CD4-positive, alpha-beta memory T cell (primary cell): ENCODE measurements at places on chromosomes 6 and 20. TPM values are rescaled to one million over a fixed set of nuclear protein-coding genes. Genes with fewer than 3 reads are reported as not detected.

Gene COL20A1
- 0.11 TPM for total RNA-seq

Gene TGM3
- not detected for total RNA-seq

Gene STX11
- 6.2 TPM for total RNA-seq

Gene POU3F2
- total RNA-seq: not detected

Gene DDX43
- 1.9 TPM for total RNA-seq

Gene SAPCD1
- total RNA-seq: 2.7 TPM

Gene BPIFB4
- not detected for total RNA-seq

Gene PHACTR3
- total RNA-seq: not detected

Gene TNNC2
- not detected for total RNA-seq

Gene FGD2
- total RNA-seq: 1.5 TPM

Gene FAM209B
- 2.2 TPM for total RNA-seq

Gene LINC00237
- total RNA-seq: not detected

Gene DLL1
- total RNA-seq: 3.4 TPM

Gene DDX27
- total RNA-seq: 60.4 TPM

Gene MOXD1
- not detected for total RNA-seq

DNA sequence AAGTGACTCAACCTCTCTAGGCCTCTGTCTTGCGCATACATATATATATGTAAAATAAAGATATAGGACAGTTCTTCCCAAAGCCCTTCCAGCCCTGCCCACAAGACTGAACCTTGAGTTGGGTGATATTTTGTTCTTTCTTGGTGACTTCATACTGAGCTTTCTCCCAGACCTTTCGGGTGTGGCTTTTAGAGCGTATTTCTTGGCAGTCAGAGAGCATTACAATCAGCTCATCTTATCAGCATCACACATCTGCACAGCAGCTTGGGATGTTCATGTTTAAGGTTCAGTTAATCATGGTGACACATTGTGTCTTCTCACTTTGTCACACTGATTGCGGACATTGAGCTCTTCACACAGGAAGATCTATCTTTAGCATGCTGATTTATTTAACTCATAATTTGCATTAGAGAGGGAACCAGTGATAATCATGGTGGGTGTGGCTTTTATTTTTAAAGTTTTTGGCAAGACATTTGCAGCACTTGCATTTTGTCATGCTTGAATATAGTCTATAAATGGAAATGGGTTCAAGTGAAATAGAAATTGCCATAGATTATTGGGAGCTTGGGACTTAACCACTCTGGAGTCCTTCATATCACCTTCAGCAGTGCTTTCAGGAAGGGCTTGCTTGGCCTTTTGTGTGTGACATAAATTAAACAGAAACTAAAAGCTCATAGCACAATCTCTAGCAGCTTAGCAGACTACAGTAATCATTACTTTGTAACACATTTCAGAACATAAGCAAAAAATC is 8.3 kb downstream of the KIF3B start:
- peak; percentile 39 for DNase-seq

DNA sequence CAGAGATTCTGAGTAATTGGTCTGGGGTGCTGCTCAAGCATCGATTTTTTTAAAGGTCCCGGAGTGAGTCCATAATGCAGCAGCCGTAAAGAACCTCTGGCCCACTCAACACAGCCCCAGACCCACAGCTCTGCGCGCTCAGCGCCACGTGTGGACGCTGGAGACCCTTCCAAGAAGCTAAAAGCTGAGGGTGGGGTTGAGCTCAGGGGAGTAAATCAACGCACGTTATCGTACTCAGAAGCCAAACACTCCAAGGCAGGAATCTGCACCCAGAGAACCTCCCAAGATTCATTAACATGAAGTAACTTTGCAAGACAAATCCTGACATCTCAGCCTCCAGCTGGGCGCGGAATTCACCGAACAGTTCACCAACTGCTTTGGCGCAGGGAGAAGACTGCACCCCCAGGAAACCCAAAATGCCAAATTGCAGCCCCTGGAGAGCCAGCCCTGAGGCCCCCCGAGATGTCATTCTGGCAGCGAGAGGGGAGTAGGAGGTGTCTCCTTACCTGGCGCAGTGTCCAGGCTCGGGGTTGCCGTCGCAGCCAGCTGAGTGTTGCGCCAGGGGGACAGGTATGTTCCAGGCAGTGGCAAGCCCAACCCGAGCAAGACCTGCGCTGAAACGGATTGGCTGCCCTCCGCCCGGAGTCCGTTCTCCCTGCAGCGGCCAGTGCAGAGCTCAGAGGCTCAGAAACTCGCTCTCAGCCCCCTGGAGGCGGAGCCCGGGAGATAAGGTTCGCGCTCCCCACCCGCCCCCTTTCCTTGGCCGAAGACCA is at the start of gene COL21A1:
Gene COL21A1, minus strand, starts transcription at position 700 of the 773 bp plus-strand sequence. CDS start 64,962 bp downstream, outside the sequence.
- DNase-seq: no peak

DNA sequence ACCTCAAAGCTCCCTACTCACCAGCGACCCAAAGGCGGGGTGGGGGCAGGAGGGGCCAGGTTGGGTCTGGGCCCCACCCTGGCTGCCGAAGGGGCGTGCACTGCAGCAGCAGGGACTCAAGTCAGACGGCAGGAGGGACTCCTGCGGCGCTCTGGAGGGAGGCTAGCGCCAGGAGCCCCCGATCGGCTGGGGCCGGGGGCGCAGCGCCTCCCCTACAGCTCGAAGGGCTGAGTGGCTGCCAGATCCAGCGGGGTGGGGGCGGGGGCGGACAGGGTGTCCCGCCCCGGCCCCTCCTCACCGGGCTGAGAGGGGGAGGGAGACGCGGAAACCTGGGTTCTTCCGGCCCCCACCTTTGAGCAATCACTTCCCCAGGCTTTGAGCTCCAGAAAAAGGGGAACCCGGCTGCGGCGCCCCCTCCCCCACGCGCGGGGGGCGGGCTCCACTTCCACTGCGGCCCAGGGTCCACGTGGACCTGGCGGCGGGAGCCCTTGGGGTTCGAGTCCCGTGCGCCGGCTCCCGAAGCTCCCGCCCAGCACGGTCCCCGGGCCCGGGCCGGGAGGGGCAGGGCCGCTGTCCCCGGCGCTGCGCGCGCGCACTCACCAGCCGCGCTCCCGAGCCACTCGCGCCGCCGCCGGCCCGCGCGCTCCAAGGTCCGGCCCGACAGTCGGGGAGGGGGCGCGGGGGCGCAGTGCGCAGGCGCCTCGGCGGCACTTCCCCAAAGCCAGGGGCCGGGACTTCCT is at the start of gene RGS19:
Gene RGS19, minus strand, starts transcription at position 246 of the 740 bp plus-strand sequence. CDS start 2,632 bp downstream, outside the sequence.
- DNase-seq: peak; percentile 64

GRCh38 chr6:117495425-117495824 is 13.0 kb downstream of the DCBLD1 start:
- no peak for DNase-seq

DNA sequence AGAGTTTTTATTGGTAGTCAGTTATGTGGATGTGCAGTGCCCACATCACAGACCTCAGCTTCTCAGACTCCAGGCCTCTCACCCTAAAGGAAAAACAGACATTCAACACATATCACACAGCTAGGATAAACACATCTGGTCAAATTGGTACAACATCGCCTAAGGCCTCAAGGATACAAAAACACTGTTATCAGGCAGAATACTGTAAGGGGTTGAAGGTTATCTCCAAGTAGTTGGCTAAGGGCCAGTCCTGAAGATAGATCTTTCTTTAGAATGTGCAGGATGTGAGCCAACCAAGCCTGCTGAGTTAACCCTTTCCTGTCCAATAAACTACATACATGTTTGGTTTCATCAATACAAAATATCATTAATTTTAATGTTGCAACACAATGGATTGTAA is 308.4 kb upstream of the GJE1 start:
- DNase-seq: no peak

- no peak for DNase-seq
Observed at GRCh38 chr6:66553441-66553840, 846.4 kb upstream of the EYS start.

DNA sequence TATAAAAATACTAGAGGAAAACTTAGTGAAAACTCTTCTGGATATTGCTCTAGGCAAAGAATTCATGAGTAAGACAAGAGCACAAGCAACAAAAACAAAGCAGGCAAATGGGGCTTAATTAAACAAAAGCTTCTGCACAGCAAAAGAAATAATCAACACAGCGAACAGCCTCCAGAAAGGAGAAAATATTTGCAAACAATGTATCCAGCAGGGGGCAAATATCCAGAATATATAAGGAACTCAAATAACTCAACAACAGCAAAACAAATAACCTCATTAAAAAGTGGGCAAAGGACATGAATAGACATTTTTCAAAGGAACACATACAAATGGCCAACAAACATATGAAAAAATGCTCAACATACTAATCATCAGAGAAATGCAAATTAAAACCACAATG is 17.1 kb upstream of the HECA start:
- DNase-seq: no peak

- DNase-seq: no peak
Observed at GRCh38 chr6:132188556-132189264, 212.6 kb downstream of the MOXD1 start.

GRCh38 chr6:43845646-43846045 is 75.6 kb downstream of the VEGFA start:
- no peak for DNase-seq

DNA sequence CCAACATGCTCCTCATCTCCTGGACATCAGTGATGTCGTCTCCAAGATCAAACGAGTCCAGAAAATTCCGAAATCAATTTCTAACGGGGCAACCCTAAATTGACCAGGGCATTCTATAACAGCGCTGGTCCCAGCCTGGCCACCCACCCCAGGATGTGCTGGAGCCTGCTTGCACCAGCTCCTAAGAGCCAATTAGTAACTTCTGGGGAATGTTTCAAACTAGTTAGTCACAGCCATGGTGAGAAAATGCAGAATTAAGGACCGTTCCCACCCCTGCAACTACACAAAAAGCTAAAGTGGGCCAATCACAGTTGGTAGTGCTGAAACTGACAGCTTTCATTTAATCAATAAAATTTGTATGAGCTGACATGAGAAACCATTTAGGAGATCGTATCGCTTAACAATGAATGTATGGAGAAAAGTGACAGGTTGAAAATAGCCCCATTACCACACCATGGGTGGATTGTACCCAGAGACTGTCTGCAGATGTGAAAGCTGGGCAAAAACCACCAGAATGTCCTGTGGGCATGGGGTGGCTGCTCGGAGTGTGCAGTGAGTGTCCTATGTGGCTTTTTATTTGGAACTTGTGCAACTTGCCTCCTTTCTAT is 165.7 kb upstream of the AFDN start:
- DNase-seq: no peak

GRCh38 chr6:129599467-129599866 is 110.5 kb downstream of the ARHGAP18 start:
- no peak for DNase-seq

GRCh38 chr6:90934081-90934480 is 347.2 kb upstream of the MAP3K7 start:
- DNase-seq: no peak

DNA sequence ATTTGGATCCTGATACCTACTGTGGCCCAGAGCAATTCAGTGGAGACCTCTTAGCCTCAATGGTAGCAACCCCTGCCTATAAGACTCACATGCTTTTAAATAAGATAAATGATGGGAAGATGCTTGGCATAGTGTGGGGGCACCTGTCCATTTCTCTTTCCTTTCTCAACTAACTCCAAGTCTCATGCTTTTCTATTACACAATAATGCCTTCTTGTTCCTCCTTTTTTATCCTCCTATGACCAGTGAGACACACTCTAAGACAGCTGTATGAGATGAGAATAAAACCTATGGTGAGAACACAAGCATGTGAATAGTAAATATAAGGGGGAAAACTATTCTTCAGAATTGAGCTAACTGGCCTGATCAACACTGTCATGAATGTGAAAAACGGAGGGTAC is 147.0 kb upstream of the STXBP5 start:
- no peak for DNase-seq

- no peak for DNase-seq
Observed at GRCh38 chr6:137756788-137757187, 110.3 kb upstream of the TNFAIP3 start.

DNA sequence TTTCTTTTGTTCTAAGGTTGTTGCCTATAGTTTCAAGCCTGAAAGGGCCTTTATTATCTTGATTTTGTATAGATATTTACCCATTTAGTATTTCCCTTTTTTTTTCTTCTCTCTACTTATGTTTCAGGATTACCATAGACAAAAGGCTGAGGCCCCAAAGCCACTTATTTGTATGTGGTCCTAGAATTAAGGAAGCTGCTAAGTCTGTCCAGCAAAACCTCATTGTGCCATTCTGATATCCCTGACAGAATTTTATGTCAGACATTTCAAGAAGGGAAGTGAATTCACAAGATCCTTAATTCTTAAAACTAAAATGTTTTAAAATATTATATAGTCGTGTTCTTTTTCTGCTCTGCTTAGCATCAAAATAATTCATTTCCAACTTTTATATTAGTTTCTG is 6.9 kb downstream of the HAO1 start:
- no peak for DNase-seq

DNA sequence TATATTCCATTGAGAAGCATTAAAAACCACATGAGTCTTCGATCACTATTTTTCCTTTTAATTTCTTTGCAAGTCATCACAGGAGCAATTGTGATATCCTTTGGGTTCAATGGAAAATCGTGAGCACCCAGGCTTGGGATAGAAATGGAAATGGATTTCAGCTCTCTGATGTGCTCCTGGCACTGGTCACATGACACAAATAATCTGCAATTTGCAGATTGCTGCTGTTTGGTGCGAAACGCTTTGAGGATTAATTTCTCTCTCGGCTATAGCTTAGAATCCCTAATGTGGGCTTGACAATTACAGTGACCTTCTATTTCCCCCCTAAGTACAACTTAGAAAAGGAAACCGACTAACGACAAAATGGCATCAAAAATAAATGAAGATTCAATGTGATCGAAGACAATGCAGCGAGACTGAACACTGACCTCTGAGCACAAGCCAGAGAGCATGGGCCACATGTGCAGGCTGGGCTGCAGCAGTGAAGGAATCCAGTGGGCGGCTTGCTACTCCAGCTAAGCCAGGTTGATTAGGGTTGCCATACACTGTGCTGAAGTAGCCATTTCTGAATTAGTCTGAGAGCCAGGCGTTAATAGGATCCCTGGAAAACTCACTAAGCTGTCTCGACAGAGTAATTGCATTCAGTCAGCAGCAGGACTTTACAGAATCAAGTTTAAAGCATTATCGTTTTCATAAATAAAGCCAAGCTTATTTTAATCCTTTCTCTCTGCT is 301.8 kb upstream of the AGPAT4 start:
- DNase-seq: no peak

DNA sequence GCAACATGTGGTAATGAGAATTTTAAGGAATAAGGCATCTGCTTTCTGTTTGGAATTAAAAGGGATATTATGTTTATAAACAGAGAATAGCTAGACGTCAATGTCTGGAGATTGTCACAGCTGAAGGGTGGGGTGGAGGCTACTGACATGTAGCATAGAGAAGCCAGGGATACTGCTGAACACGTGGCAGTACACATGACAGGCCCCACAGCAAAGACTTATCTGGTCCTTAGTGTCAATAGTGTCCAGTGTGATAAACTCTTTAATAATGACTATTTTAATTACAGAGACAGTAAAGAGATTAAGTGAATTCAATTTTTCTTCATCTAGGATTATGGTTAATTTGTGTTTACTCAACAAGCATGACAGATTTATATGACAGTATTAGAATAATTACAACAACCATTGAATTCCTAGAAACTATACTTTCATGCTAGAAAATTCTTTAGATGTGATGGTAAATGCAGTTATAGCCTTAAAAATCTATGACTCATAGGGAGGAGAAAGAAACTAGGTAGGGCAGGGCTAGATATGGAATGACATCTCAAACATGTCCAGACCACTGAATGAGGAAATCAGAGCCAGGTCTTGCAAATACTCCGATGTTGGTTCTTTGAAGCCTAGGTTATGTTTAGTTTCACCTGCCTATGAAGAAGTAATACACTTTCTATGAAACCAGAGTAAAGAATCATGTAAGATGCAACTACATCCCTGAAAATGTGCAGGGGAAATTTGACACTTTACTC is 399.5 kb downstream of the PHF3 start:
- DNase-seq: no peak
